Cerebellum (tissue), 4 donors: ENCODE measurements at places on chromosomes 16 and 17. TPM values are rescaled to one million over a fixed set of nuclear protein-coding genes. Genes with fewer than 3 reads are reported as not detected.
A peak's percentile ranks its signal among the peaks of the same experiment; 100 is the strongest.

GRCh38 chr17:80414508-80414802 lies 512 bp upstream of the ENDOV start:
- no peak for DNase-seq

Gene FOXO3B
- 20.8 TPM for total RNA-seq

DNA sequence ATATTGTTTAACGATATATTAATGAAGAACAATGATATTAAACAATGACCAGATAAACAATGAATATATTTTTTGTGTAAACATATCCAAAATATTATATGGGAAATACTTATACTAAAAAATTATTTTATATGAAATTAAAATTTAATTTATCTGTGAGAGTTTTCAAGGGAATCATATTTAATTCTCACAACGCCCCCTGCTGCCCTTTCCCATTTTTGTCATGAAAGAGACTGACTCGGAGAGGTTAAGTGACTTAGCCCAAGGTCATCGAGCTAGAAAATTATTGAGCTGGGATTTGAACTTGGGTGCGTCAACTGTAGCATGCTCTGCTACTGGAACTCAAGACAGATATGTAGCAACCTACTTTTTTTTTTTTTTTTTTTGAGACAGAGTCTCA lies 7.2 kb upstream of the MYCBPAP start:
- no peak for DNase-seq

- DNase-seq: no peak
Measured at GRCh38 chr17:72466199-72466598, 345.4 kb downstream of the SOX9 start.

GRCh38 chr17:14052886-14053615 lies 16.3 kb upstream of the COX10 start:
- no peak for DNase-seq

Gene KRTAP4-9
- not detected for total RNA-seq

DNA sequence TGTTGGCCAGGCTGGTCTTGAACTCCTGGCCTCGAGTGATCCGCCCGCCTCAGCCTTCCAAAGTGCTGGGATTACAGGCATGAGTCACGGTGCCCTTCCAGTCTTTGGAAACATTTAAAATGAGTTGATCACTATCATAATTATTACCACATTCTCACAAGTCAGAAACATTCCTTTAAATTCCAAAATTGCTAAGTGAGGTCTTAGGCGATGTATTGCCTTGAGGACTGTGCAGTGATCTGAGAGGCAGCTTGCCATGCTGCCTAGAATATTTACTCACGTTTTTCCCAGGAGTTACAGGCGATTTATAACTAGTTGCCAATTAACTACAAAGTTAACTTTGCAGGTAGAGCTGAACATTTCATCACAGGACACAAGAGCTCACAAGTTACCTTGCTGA lies 5.7 kb upstream of the ATXN1L start:
- no peak for DNase-seq

DNA sequence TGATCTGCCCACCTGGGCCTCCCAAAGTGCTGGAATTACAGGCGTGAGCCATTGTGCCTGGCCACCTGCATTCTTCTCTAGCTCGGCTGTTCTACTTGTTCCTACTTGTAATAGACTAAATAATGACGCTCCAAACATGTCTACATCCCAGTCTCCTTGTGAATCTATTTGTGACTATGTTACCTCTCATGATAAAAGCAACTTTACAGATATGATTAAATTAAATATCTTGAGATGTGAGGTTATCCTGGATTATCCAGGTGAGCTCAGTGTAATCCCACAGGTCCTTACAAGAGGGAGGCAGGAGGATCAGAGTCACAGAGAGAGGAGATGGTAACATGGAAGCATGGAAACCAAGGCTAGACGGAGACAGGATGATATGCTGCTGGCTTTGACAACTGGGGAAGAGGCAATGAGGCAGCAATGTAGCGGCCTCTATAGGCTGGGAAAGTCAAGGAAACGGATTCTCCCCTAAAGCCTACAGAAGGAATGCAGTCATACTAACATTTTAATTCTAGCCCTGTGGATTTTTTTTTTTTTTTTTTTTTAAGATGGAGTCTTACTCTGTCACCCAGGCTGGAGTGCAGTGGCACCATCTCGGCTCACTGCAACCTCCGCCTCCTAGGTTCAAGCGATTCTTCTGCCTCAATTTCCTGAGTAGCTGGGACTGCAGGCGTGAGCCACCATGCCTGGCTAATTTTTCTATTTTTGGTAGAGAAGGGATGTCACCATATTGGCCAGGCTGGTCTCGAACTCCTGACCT lies 5.0 kb upstream of the LASP1 start:
- DNase-seq: no peak

GRCh38 chr16:4678596-4678995 lies 14.8 kb upstream of the NUDT16L1 start:
- DNase-seq: no peak

Gene PNMT
- 1.5 TPM for total RNA-seq

DNA sequence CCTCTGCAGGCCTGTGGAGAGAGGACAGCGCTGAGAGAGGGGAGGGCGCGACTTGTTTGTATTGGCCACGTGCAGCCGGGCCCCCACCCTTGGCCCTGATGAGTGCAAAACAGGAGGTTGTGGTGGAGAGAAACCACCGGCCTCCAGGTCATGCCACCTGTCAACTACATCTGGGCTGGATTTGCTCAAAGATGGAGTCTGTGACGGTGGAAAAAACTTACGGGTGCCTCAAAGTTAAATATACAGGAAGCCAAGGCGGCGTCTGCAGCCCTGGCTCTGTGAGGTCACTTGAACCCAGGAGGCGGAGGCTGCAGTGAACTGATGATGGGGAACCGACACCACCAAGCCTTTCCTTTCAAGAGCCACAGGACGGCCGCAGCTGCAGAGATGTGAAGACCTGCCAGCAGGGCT lies 15.7 kb downstream of the C16orf74 start:
- no peak for DNase-seq

DNA sequence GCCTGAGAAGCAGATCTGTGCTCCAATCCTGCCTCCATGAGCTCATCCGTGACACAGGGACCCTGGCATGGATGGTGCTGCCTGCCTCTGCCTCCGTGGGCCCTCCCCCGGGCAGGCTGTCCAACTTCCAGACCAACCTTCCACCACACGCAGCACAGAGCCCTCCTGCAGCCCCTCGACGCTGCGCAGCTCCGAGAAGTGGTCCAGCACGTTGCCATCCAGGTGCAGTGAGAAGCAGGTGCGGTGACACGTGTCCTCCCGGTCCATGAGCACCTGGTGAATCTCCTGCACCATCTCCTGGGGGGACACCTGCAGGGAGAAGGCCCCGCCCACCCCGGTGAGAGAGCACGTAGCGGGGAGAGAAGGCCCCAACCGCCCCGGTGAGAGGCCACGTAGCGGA lies 8.4 kb downstream of the CLUH start:
- no peak for DNase-seq

DNA sequence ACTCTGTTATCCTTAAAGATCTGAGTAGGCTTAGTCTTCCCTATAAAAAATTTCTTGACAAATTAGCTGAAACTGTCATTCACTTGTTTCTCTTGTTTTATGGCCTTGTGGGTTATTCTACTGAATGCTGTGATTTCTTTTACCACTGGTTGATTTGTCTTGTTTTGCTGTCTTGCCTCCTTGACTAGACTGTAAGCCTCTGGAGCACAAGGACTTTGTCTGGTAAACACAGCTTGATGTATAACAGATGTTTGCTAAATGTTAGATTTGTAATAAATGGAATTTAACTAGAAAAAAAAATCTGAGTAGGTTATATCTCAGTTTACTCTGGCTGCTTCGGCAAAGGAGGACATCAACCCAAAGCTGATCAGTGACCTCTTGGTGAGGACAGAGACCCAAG lies 21.6 kb downstream of the VAC14 start:
- DNase-seq: no peak

- DNase-seq: peak; percentile 45
Measured at GRCh38 chr17:7380321-7380720, 568 bp upstream of the TNK1 start.

GRCh38 chr17:78159575-78160158 lies 8.7 kb upstream of the SYNGR2 start:
- no peak for DNase-seq

Gene YBX2
- total RNA-seq: 1.5 TPM

Gene PMFBP1
- total RNA-seq: 0.82 TPM

Gene XAF1
- 8.1 TPM for total RNA-seq

- no peak for DNase-seq
Measured at GRCh38 chr16:58155839-58156238, 26.7 kb upstream of the CFAP20 start.

- DNase-seq: peak; percentile 91
Measured at GRCh38 chr16:1167276-1168107, 14.6 kb downstream of the CACNA1H start.

DNA sequence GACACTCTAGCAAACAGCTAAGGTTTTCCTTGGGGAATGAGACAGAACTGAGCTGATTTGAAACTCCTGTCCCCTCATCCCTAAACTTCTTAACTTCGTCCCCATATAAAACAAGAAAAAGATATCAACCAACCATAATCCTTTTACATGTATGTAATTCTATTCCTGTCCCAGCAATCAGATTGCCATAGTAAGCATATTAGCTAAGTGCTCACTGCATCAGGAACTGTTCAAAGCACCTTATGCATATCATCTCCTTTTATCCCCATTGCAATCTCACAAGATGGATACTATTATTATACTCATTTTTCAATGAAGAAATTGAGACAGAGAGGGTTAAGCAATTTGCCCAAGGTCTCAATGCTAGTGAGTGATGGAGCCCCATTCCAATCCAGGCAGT lies 6.8 kb downstream of the KIF18B start:
- DNase-seq: no peak

DNA sequence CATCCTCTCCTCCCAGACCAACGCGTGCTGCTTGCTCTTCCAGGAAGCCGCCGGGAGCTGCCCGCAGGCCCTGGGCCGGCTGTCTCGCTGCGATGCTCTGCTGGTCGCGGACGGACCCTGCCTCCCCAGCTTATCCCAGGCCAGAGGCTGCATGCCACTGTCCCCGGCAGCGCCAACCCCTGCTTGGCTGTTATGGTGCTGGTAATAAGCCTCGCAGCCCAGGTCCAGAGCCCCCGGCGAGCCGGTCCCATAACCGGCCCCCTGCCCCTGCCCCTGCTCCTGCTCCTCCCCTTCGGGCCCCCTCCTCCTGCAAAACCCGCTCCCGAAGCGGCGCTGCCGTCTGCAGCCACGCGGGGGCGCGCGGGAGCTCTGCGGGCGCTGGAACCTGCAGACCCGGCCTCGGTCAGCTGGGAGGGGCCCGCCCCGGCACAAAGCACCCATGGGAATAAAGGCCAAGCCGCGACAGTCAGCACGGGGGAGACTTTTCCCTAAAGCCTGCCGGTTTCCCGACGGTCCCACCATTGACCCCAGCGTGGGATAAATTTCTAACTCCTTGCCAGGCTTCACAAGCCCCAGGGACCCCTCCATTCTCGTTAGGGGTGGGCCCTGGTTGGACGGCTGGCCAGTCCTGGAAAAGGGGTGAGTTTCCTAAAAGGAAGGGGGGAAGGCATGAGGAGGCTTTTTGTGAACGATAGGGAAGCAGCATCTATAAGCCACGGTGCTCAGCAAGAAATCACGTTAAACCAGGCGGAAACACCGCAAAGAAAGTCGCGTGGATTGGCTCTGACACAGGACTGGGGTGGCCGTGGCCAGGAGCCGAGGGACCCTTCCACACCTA lies 11.2 kb downstream of the ENPP7 start:
- DNase-seq: peak; percentile 80

GRCh38 chr17:33596899-33597298 lies 303.8 kb upstream of the ASIC2 start:
- DNase-seq: peak; percentile 5

Gene HOXB8
- not detected for total RNA-seq

Gene DOK4
- total RNA-seq: 29.5 TPM

DNA sequence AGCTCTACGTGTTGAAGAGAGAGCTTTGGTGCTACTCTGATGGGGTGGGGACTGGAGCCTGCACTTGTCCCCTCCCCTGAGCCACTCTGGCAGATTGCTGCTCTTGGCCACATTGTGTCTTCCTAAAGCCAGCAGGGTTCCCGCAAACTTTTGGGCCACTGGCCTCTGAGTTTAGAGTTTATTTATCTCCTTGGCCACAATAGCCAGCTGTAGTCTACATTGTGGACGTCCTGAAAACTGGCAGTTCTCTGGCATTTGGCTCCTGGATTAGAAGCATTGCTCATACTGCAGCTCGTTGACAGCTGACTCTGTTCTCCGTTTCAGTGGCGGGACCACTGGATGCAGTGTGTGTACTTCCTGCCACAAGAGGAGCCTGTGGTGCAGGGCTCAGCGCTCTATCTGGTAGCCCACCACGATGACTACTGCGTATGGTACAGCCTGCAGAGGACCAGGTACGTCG lies 34.6 kb downstream of the PRMT7 start:
- DNase-seq: no peak

Gene AOC2
- total RNA-seq: 1.9 TPM

GRCh38 chr17:304461-304860 lies 48.1 kb downstream of the RPH3AL start:
- DNase-seq: peak; percentile 75

DNA sequence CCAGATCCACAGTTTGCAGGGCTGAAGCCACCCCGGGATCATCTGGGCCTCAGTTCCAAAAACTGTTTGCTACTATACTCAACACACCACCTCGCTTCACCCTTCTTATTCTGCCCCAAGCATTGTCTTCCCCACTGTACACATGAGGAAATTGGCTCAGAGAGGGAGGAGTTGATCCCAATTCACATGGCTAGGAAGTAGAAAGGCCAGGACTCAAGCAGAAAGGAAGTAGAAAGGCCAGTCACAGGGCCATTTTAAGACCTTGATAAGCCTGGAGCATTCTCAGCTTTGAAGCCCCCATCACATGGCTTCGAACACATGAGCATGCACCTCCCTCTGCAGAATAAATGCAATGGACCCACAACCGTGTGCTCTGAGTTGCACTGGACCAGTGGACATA lies 7.7 kb upstream of the PRSS22 start:
- DNase-seq: no peak

DNA sequence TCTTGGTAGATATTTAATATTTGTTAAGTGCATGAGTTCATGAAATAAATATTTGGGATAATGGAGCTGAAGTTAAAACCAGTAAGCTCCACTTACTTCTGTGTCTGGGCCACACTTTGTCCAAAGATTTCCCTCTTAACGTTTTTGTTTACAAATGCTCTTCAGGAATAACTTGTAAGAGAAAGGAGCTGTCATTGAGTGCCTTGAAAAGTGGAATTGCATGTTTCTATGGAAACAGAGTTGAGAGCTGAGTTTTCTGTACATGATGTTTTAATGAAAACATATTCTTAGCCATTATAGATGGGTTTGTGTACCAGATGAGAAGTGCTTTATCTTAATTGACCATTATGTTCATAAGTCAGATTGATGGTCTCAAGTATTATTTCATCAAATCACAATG lies 1045.4 kb upstream of the EEF2KMT start:
- DNase-seq: no peak
